A549 treated with RU486 at 1 μM for 4 hours (cell line): ENCODE measurements at places on chromosomes 11 and 22. TPM values are rescaled to one million over a fixed set of nuclear protein-coding genes. Genes with fewer than 3 reads are reported as not detected.

Gene UPB1
- not detected in 5 replicates for total RNA-seq

Gene KLHDC7B
- total RNA-seq: 0.03 TPM in 2 of 5 replicates, not detected in the others

Gene CARD18
- not detected in 5 replicates for total RNA-seq

Gene UBQLNL
- total RNA-seq: not detected in 5 replicates

Gene SH3BP1
- total RNA-seq: 1.9 to 3.1 TPM (median 2.1 TPM) in 5 replicates

Gene HBB
- not detected in 5 replicates for total RNA-seq

Gene NDUFS8
- 266 to 400 TPM (median 378 TPM) in 5 replicates for total RNA-seq

Gene FGF4
- total RNA-seq: not detected in 5 replicates

Gene OR51B2
- not detected in 5 replicates for total RNA-seq

Gene SWAP70
- total RNA-seq: 22.1 to 35.2 TPM (median 29.5 TPM) in 5 replicates

Gene SCN3B
- total RNA-seq: 0.10 to 0.16 TPM (median 0.11 TPM) in 5 replicates

Gene FAM89B
- total RNA-seq: 27.5 to 57.1 TPM (median 48.3 TPM) in 5 replicates

Gene INSC
- total RNA-seq: not detected in 5 replicates

Gene LRRC74B
- total RNA-seq: not detected in 5 replicates

Gene CARD10
- total RNA-seq: 24.2 to 41.1 TPM (median 36.8 TPM) in 5 replicates

Gene TUBA8
- 0.39 to 1.1 TPM (median 0.48 TPM) in 5 replicates for total RNA-seq

Gene PARVG
- not detected in 5 replicates for total RNA-seq

Gene KRTAP5-8
- not detected in 5 replicates for total RNA-seq

Gene MISFA
- total RNA-seq: 1.8 to 3.1 TPM (median 2.4 TPM) in 5 replicates

Gene APOL4
- not detected in 5 replicates for total RNA-seq

Gene GAS2
- 0.41 to 1.2 TPM (median 0.72 TPM) in 5 replicates for total RNA-seq

Gene PHLDA2
- total RNA-seq: 98.6 to 158 TPM (median 143 TPM) in 5 replicates

Gene ARHGEF17
- total RNA-seq: 8.5 to 14.0 TPM (median 10.4 TPM) in 5 replicates

Gene BAIAP2L2
- 3.2 to 4.9 TPM (median 4.4 TPM) in 5 replicates for total RNA-seq

Gene MAJIN
- not detected in 5 replicates for total RNA-seq
